T-helper 2 cell treated with Interferon-gamma antibody and Interleukin-4, amounts not matched to agents 100 ng/mL and 5 ng/mL, for 36 hours (primary cell): ENCODE measurements at places on chromosomes 13 and 19. TPM values are rescaled to one million over a fixed set of nuclear protein-coding genes. Genes with fewer than 3 reads are reported as not detected.

The SEMA6B gene
- not detected in 2 replicates for total RNA-seq

The SIGLEC6 gene
- total RNA-seq, result 1.2 and 2.0 TPM in 2 replicates

The KIR2DL1 gene
- total RNA-seq, result not detected in 2 replicates

The IQCN gene
- 4.9 and 5.4 TPM in 2 replicates for total RNA-seq

The ZNF177 gene
- total RNA-seq, result 0.64 and 1.7 TPM in 2 replicates

The SRRM5 gene
- 0.59 and 0.82 TPM in 2 replicates for total RNA-seq

The CLDND2 gene
- total RNA-seq, result 5.1 and 5.7 TPM in 2 replicates

The LYPD5 gene
- 0.45 and 0.57 TPM in 2 replicates for total RNA-seq

The NCAN gene
- 0.48 TPM in 1 of 2 replicates, not detected in the other for total RNA-seq

The NLRP11 gene
- not detected in 2 replicates for total RNA-seq

The KMT2B gene
- 60.0 and 62.6 TPM in 2 replicates for total RNA-seq

The METTL21C gene
- not detected in 2 replicates for total RNA-seq
